Sigmoid colon (tissue), 7 donors: ENCODE measurements at places on chromosomes 2 and 18. TPM values are rescaled to one million over a fixed set of nuclear protein-coding genes. Genes with fewer than 3 reads are reported as not detected.

Gene ACKR3
- total RNA-seq = 17.6 TPM

DNA sequence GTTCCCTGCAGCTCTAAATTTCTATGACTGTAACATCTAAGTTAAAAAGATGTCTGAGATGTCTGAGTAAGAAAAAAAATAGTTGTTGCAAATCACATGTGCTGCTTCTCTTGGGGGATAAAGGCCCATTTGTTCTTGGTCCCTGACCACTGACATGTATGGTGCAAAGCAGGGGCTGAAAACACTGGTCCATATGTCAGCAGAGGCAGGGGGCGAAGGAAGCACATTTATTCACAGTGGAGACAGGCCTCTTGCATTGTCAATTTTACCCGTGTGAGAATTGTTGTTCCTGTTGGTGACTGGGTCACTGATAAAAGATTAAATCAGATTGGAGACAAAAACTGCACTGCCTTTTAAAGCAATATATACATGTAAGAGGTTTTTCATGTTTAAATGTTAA lies 38.8 kb downstream of the PRKCE start:
- no peak for DNase-seq

DNA sequence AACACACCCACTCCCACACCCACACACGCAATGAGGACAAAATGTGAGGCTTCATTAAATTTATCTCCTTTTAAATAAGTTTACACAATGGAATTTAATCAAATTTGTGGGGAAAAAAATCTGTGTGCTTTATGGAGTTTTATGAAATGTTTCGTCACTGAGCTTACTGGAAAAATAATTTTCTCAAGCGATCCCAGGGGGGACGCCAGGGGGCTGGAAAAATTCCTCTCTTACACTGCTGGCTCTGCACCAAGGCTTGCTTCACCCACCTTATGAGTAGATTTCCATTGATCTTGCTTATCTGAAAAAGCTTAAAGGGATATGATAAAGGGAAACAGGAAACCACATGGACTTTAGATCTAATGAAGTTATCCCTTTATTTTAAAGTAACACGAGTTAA lies 95.5 kb downstream of the CABYR start:
- no peak for DNase-seq

GRCh38 chr2:122001441-122001874 lies 246.0 kb downstream of the TSN start:
- no peak for DNase-seq

Gene FSHR
- not detected for total RNA-seq

DNA sequence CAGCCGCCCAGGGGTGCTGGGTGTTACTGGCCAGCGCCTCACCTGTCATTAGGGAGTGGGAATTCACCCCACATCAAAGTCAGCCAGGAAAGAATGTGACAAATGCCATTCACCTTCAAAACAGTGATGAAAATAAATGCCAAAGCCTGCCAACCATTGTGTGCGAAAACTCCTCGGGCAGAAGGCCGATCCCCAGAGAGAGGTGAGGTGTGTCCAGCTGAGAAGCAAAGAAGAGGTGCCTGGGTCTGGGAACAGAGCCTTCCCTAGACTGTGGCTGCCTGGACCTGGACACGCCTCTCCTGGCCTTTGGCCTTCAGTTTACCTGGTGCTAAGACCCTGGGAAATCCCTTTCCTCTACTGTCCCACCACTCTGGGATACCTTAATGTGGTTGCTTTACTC lies 142.7 kb downstream of the CYP26B1 start:
- DNase-seq = no peak

GRCh38 chr2:152655880-152656279 lies 61.4 kb downstream of the PRPF40A start:
- DNase-seq = no peak

DNA sequence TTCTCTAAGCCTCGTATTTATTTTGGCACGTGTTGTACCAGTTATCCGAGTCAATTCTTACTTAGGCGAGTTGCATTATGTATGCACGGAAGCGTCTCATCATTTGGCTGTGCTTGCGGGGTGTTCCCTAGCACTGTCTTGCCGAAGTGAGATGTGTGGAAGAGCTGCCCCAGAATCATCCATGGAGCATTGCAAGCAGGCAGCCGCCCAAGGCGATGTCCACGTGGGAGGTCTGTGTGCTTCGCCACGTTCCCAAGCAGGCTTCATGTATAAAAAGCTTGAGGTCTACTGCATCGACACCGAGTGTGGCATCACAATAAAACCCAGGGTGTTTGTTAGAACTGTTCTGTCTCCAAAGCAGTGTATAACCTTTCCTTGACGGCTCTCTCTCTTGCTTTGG lies 849.9 kb downstream of the DCDC2C start:
- DNase-seq = no peak

Gene GREB1
- 2.5 TPM for total RNA-seq

Gene CYP27A1
- total RNA-seq = 24.3 TPM

GRCh38 chr2:165162466-165162865 lies 41.4 kb downstream of the SCN3A start:
- no peak for DNase-seq

Gene AQP4
- 0.49 TPM for total RNA-seq

GRCh38 chr2:112584891-112585250 lies 462 bp downstream of the CHCHD5 start:
- no peak for DNase-seq

DNA sequence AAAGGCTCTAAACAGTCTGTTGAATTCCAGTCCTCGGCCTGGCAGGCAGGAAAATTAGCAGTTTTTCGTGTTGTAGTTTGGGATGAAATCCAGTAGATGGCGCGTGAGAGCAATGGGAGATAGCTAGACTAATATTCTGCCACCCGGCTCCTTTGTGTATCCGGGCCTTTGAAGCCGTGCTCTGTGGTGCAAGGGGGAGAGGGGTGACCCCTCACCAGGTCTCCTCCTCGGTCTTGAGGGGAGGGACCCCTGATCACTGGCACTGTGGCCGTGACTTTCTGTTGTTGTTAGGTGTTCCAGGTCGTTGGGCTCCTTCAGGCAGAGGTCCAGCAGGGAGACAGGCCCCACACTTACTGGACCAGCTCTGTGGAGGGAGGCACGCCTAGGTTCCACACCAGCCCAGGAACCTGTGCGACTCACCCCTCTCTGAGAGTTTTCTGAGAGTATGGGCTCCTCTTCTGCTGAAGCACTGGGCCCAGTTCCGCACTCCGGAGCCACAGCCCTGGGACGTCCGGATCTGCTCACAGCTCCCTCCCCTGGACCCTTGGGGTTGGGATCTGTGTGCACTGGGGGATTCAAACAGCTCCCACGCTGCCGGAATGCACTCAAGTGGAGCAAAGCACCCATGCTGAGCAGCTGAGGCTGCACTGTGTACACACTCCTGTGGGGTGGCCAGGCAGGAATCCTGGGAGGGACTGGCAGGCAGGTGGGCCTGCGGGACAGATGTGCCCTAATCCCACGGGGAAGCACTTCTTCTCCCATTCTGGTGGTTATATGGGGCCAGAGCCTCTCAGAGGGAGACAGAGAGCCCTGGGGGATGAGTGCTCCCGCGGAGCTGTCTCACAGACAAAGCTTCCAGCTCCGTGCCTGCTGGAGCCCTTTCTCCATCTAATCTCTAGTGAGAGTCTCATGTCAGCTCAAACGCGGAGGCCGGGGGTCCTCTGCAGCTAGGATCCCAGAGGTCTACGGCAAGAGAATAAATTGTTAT lies 8.8 kb downstream of the GKN2 start:
- DNase-seq = peak; percentile 78

GRCh38 chr2:121039679-121040078 lies 245.3 kb downstream of the TFCP2L1 start:
- no peak for DNase-seq

DNA sequence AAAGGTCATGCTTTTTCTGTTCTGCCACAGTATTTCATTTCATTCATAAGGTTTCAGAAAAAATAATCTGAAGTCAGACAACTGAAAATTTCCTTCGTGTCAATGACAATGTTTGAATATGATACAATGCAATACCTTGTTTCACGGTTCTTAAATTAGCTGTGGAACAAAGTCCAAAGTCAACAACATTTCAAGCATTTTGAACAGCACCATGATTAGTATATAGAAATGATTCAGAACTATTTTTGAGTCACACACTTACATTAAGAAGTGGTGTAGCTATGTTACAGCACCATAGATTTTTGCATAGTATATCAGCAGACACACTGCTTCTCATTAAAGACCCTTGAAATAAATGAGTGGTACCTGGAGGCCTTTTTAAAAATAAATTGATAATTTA lies 178.3 kb upstream of the DSEL start:
- no peak for DNase-seq

DNA sequence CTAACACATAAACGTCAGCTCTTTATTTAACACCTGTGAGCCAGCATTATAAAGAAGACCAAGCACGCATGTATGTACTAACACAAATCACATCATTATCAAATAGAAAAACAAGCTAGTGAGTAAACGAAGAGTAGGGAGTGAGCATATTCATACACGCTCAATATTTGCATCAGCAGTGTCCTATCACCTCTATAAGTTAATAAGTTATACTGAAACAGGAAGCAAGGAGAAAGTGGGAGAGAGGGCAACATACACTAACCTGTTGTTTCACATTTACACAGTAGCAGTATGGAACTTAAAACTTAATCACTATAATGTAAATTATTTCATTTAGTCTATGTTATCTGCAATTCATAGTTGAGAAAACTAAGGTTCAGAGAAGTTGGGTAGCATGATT lies 321.5 kb upstream of the TANK start:
- no peak for DNase-seq

GRCh38 chr2:39697454-39697853 lies 31.7 kb downstream of the TMEM178A start:
- no peak for DNase-seq

DNA sequence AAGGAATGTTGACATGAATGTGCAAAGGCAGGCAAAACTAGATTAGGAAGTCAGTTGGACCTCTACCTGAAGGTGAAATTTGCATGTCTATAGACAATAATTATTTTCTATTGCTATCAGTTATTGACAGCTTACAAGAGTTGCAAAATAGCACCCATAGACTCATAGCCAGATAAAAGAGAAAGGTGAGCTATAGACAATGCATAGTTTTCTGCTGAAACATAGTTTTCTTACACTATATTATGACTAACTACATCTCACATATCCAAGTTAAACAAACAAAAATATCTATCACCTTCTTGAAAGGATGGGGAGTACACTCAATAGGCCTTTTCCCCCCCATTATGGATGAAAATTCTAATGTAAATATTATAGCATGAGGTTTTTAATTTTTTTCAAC lies 305.0 kb downstream of the PTH2R start:
- DNase-seq = no peak

Gene IL1RL2
- not detected for total RNA-seq

- no peak for DNase-seq
Observed at GRCh38 chr2:17672583-17673317, 80.9 kb downstream of the SMC6 start.

GRCh38 chr18:497688-498087 lies 2.8 kb downstream of the COLEC12 start:
- no peak for DNase-seq

GRCh38 chr18:66495844-66496243 lies 108.0 kb downstream of the CDH19 start:
- DNase-seq = no peak

- DNase-seq = no peak
Observed at GRCh38 chr2:44689516-44689915, 252.0 kb upstream of the SIX3 start.

GRCh38 chr18:76345901-76346300 lies 149.1 kb downstream of the ZNF516 start:
- no peak for DNase-seq

DNA sequence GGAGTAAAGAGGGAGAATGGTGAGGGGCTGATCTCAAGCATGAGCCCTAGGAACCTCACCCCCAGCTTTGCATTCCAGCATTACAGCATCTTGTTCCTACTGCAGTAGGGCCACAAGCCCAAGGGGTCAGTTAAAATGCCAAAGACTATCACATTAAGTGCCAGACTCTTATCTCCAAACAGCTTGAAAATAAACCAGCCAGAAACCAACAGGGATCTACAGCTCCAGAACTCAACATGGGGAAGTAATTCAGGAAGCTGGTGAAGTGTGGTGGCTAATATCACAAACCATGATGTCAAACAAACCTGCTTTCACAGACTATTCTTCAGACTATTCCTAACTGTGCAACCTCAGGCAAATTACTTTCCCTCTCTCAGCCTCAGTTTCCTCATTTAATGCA lies 278.3 kb downstream of the TNS1 start:
- no peak for DNase-seq

Gene SCG2
- 8.4 TPM for total RNA-seq

Gene DSEL
- total RNA-seq = 15.3 TPM

DNA sequence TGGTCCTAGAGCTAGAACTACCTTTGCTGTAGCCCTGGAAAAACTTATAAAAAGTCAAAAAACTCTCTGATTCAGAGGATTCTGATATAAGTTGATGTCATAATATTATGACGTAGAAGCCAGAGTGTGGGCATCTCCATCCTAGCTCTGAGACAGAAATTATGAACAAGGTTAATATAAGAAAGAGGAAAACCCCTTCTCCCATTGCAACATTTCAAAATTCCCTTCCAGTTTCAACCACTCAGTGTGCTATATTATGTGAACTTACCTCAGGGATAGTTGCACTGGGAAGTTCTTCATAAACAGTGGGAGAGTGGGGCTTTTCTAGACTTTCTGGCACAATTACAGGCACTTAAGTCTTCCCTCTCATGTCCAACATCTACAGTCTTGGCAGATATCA lies 171.6 kb downstream of the PIK3C3 start:
- no peak for DNase-seq

Gene ALPI
- total RNA-seq = not detected

- no peak for DNase-seq
Observed at GRCh38 chr2:2698182-2699120, 367.4 kb upstream of the MYT1L start.

DNA sequence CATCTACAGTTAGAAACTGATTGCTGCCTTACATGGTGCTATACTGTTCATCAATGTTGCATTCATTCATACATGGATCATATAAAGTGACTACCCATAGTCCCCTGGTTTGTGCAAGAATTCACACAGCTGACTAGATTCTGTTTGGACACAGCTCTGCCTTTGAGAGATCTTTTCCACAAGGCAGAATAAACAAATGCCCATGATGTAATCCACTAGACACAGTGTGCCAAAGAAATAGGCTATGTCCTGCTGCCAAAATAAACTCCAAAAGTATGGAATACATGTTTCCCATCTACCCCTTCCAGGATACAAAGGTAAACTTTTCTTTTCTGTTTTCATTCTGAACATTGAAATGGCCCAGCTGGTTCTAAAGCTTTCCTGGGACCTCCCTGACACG lies 269.4 kb upstream of the CHAC2 start:
- DNase-seq = no peak

Gene GALNT14
- not detected for total RNA-seq

- DNase-seq = no peak
Observed at GRCh38 chr2:152223977-152224376, 48.4 kb upstream of the STAM2 start.

DNA sequence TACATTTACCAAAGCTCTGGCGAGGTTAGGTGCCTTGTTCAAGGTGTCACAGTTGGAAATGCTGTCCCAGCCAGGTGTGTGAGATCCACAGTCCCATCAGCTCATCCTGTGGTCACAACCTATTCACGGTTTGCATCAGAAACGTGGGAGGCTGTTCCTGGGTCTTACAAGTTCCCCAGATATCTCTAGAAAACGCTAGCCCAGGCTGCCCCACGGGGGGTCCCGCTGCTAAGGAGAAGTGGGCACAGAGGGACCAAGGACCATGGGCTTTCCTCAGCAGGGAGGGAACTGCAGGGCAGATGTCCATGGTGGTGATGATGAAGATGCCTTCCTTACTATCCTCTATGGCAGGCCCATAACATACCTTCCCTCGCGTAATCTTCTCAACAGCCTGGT lies 649 bp downstream of the FECH start:
- DNase-seq = no peak

GRCh38 chr2:191686066-191686465 lies 8.1 kb downstream of the NABP1 start:
- DNase-seq = no peak

GRCh38 chr18:574149-574860 lies 5.9 kb upstream of the CETN1 start:
- no peak for DNase-seq
